ENCODE measurements at places on chromosomes 4 and X.
A peak's percentile ranks its signal among the peaks of the same experiment; 100 is the strongest.

DNA sequence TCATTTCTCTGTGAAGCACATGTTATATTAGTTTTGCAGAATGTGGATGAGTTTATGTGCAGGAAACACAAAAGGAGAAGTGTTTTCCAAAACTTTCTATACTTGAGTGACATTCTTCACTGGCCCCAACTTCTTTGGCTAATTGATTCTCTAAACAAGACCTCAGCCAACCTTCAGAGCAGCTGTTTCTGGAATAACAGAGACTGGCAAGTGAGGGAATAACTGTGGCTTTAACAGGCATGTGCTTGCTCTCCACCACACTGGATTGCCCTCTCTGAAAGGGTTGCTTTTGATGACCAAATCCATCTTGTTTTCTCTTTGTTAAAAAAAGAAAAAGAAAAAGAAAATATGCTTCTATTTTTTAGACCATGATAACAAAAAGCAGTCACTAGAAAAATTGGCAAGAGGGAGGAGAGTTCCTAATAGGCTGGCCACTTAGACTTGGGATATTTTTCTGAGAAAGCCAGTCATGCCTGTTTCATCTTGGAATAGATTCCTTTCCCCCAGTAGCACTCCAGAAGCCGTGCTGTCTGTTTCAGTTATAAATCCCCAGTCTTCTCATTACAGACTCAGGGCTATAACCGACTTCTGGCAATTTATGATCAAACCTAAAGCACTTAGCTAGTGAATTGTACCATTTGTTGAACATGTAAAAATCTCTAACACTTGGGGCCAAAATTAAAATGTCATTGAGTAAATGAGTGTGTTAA lies 295.0 kb upstream of the NR3C2 start:
- no peak for DNase-seq

DNA sequence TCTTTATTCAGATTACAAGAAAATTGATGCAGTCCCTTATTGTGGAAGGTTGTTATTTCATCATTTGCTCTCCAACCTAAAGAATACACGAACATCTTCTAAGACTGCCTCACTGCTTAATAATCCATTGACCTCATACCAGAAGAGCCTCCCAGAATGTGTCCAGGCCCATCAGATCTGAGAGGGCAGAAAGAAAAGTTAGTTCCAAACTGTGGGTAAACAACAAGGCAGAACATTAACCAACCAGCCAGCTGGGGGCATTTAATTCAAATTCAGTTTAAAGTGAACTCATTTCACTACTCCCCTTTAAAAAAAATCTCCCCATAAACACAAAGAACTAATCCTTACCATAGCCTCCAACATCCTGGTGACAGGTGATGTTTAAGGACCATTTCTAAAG lies 13.8 kb downstream of the GPC4 start:
- DNase-seq = no peak

DNA sequence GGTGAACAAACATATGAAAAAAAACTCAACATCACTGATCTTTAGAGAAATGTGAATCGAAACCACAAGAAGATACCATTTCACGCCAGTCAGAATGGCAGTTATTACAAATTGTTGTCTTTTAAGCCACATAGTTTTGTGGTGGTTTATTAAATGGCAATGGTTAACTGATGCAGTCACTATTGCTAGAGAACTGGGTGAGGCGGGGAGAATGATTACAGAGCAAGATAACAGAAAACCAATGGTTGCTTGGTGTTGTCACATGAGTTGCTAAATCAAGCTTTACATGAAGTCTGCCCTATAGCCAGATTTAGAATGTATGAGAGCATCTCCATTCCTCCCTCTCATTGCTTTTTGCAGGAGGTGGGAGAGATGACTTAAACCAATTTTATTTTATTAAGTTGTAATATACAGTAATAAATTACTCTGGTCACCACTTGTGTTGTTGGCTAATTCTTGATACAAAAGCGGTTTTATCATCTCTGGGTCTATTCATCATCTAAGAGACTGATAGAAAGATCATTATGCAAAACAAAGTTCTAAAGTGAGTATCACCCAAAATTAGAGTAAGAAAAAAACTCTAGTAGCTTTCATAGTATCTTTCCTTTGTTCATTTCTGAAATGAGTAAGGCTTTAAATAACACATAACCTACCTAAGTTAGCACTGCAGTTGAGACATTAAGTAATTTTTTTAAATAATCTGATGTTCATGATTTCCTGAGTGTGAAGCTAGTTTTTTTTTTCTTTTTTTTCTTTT lies 859.5 kb downstream of the STIM2 start:
- DNase-seq = no peak

DNA sequence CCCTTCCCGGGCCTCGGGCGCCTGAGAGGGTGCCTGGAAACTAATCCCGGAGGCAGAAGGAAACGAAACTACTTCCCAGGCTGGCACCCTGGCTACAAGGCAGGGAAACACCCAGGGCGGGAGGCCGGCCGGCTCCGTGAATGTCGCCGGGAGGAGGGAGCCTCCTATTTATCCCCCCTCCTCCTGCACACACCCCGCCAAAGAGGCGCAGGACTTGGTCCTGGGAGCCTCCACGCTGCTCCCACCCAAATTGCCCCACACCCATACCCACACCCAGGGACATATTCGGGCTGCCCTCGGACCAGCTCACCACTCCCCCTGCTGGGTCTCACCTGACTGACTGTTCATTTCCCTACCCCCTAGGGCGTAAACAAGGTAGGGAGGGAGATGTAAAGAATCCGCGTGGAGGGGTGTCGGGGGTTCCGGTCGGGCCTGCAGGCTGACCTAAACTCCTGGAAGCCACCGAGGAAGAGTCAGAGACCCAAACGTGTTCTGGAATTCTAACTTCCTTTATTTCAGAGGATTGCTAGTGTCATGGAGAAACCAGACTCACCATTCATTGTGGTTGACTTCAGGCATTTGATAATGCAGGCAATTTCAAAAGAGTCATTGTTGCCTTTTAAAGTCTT lies at the start of gene BTC:
BTC (minus strand) TSS at position 142 of the 629 bp plus-strand sequence. CDS start 198 bp downstream, outside the sequence.
- peak; percentile 39 for DNase-seq

- DNase-seq = no peak
Observed at GRCh38 chrX:13688384-13688957, 457 bp upstream of the RAB9A start.

GRCh38 chr4:130511776-130512175 lies 1415.8 kb downstream of the C4orf33 start:
- no peak for DNase-seq

- peak; percentile 48 for DNase-seq
Observed at GRCh38 chr4:173121076-173121561, 47.5 kb upstream of the GALNT7 start.

- DNase-seq = no peak
Observed at GRCh38 chr4:52641854-52642563, 17.1 kb downstream of the USP46 start.

DNA sequence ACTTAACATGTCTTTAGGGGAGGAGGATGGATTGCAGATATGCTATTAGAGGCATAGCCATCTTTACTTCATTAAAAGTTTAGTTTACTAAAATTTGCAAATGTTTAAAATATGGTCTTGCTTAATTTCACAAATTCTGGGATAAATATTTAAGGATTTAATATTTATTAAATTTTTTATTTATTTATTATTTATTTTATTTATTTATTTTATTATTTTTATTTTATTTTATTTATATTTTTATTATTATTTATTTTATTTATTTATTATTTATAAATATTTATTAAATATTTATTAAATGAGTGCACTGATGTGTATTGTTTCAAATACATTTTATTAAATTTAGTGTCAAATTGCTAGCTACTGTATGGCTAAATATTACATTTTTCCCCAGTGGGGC lies 46.0 kb downstream of the FAT4 start:
- DNase-seq = no peak

DNA sequence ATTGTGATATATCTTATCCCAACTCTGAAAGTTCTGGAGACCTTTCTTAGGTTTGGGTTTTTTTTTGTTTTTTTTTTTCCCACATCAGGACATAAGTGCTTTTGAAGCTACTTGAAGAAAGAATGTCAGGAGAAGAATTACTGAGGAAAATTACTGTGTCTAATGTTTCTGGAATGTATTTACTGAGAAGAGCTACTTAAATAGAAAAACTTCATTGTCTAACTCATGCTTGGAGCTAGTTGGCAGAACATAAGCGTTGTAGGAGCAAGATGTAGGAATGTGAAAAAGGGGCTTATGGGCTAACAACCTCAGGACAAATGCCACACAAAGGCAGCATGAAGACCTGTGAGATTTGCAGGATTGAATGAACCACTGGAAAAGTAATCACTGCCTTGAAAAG lies 166.6 kb upstream of the GLRA2 start:
- peak; percentile 20 for DNase-seq

DNA sequence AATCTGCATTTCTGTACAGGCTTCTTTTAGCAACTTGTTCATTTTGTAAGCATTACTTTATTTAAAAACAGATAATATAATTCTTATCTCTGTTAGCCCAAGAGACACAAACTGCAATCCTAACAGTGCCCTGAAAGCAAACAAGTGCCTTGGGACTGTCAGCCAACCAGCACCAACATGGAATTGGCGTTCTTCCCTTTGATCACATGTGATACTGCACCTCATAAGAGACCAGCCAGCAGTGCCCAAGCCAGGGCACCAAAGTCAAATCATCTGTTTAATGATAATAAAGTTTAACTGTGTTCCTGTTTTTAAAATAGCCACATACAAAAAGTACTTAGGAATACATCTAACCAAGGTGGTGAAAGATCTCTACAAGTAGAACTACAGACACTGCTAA lies 223.2 kb downstream of the PRDM5 start:
- no peak for DNase-seq

- DNase-seq = no peak
Observed at GRCh38 chrX:129825746-129826505, 17.8 kb downstream of the ZDHHC9 start.

- no peak for DNase-seq
Observed at GRCh38 chr4:97493815-97494518, 649.3 kb downstream of the STPG2 start.

GRCh38 chrX:136094962-136095361 lies 52.4 kb upstream of the FHL1 start:
- no peak for DNase-seq

DNA sequence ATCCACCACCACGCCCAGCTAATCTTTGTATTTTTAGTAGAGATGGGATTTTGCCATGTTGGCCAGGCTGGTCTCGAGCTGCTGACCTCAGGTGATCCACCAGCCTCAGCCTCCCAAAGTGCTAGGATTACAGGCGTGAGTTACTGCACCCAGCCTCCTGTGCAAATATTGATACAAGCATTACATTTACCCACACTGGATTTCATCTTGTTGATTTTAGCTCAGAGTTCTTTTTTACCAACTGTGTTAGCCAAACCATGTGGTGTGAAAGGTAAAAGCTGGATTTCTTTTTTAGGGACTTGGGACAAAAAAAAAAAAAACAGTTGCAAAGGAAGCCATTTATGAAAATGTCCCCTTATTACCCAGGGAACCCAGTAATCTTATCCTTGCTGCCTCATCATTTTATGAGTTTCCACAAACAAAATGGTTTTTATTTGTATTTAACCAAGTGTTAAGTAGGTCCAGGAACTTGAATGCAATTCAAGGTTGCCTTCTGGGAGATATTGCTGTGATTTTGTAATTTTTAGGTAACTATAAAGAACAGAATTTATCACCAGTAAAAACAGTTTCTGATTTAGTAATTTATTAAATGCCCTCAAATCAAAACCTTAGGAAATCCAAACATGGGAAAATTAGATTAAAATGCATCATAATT lies 202.5 kb downstream of the PALLD start:
- no peak for DNase-seq

GRCh38 chr4:55385201-55385649 lies 10.5 kb upstream of the TMEM165 start:
- DNase-seq = no peak

DNA sequence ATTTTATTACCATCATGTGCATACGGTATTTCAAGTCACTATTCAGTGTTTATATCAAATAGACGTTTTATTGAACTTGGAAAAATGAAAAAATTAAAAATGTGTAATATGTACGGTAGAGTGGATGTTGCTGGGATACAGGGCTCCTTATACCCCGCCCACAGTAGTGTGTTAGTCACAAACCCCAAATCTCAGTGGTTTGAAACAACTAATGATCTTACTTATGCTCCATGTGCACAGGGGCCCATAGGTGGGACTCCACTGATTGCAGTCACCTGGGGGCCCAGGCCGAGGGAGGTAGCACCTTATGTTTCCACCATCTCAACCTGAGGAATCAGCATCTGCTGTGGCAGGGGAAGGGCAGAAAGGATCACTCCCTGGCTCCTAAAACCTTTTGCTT lies 18.1 kb downstream of the LSM6 start:
- DNase-seq = no peak

DNA sequence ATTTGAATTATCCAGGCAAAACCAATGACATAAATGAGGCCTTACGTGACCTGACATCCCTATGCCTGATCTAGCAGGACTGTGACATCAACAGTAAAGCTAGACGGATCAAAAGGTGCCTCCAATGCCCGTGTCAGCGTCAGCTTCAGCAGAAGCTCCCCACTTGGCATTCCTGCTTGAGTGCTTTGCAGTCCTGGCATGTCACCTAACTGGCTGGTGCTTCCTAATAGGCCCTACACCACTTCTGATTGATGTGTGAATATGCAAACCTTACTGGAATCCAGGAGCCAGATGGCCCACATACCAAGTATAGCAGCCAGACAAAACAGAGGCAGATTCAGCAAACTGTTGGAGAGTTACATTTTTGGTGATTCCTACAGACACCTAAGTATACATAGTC lies 224.2 kb downstream of the DMD start:
- DNase-seq = no peak

DNA sequence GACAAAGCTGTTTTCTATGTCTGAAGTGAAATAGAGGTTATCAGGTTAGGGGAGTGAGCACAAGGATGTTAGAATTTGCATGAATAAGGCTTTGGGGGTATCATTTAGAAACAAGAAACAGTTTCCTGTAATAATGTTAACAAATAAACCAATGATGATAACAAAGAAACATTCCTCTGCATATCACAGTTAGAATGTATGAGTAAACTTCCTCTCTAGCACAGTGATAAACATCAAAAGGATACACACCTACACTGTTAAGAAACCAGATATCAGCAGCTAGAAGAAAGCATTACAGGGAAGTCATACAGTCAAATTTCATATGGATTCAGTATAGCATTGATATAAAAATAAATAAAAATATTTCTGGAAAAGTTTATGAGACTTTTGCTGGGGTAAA lies 340.0 kb upstream of the MAGEB16 start:
- no peak for DNase-seq

DNA sequence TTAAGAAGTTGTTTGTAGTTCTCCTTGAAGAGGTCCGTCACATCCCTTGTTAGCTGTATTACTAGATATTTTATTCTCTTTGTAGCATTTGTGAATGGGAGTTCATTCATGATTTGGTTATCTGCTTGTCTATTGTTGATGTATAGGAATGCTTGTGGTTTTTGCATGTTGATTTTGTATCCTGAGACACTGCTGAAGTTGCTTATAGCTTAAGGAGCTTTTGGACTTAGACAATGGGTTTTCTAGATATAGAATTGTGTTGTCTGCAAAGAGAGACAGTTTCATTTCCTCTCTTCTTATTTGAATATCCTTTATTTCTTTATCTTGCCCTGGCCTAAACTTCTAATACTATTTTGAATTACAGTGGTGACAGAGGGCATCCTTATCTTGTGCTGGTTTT lies 52.1 kb upstream of the GRID2 start:
- DNase-seq = no peak

GRCh38 chrX:135531813-135532212 lies 11.4 kb downstream of the INTS6L start:
- no peak for DNase-seq
